Renal cortex interstitium (tissue), 15 donors: ENCODE measurements at places on chromosomes 7 and 10.

DNA sequence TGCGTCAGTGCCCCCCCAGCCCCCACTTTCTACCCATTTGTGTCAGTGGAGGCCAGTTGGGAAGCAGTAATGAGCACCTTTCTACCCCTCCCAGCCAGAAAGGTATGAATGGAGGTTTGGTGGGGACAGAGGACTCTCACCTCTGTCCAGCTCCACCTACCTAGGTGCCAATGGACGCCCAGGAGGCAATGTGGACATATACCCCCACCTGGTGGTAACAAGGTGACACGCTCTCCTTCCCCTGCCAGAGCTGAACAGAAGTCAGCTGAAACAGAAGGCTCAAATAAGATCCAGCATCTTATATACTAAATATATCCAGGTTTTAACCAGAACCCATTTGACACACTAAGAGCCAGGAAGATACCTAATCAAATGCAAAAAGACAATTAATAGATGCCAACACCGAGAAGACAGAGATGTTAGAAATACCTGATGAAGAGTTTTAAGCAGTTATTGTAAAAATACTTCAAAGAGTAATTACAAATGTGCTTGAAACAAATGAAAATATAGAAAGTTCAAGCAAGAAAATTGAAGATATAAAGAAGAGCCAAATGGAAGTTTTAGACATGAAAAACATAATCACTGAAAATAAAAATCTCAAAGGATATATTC is 18.4 kb upstream of the SORCS3 start:
- no peak for DNase-seq

DNA sequence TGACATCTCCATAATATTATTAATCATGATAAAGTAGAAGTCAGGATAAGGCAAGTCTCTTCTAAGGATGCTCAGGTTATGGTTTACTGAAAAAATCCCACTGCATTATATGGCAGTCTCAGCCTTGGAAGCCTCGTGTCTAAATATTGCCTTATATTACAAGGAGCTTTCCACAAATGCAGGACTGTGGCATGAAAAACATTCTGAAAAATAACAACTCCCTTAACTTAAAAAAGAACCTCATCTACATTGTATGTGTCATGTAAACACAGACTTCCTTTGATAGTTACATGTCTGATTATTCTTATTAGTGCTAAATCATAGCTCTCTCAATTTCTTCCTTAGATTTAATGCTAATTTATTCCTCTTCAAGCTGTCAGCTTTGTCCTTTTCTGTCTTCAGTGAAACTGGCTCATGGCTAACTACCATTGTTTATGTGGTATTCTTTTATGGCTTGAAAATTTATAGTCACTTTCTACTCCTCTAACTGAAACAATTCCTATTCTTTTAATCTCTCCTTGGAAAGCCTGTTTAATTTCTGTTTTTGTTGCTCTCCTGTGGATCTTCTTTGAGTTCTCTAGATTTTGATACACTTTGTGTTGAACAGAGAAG is 156.1 kb downstream of the KIF20B start:
- DNase-seq, result no peak

- DNase-seq, result no peak
Measured at GRCh38 chr7:149297034-149297755, 35.2 kb downstream of the ZNF783 start.

- no peak for DNase-seq
Measured at GRCh38 chr7:10101351-10101750, 872.3 kb upstream of the PHF14 start.

DNA sequence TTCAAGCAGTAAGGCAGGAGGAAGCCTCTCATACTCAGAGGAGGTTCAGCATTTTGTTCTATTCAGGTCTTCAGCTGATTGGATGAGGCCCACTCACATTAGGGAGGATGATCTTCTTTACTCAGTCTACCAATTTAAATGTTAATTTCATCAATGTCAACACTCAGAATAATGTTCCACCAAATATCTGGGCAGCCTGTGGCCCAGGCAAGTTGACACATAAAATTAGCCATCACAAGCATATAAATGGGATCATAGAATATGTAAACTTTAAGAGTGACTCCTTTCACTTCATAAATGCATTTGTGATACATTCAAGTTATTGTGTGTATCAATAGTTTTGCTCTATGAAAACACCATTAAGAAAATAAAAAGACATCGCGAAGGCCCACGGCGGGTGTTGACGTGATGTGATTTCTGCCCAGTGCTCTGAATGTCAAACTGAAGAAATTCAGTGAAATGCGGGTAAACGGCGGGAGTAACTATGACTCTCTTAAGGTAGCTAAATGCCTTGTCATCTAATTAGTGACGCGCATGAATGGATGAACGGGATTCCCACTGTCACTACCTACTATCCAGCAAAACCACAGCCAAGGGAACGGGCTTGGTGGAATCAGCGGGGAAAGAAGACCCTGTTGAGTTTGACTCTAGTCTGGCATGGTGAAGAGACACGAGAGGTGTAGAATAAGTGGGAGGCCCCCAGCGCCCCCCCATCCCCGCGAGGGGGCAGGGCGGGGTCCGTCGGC is 536.1 kb upstream of the AUTS2 start:
- no peak for DNase-seq
